ENCODE measurements at places on chromosomes 4 and X.

DNA sequence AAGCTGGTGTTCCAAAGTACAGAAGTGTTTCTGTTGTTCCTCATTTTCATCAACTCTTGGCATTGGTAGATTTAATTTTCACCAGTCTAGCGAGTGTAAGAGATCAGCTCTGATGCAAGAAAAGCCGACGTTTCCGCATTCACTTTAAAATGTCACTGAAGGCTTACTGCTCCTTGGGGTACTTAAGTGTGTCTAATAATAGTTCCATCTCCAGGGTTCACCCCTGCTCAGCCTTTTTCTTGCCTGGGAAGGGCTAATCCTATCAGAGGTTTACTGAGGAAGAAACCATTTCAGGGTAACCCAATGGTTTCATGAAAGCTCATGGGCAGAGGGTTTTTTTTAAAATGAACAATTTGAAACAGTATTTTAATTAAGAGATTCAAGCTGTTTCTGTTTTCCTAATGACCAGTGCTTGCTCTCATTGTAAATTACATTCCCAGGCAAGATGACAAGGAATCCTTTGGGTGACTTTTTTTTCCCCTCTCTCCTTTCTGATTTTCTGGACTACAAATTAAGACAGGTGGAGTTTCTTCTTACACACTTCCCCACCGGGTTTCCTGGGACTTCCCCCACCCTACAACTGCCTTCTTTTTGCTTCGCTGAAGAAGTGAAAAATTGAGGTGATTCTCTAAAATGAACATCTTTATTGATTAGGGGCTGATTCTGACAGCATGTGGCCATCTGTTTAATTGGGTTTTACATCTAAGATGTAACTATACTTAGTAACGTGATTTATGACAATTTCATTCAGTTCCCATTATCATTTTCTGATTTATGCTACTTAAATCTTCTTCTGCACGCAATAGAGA is 78.7 kb upstream of the CBLL2 start:
- no peak for DNase-seq

DNA sequence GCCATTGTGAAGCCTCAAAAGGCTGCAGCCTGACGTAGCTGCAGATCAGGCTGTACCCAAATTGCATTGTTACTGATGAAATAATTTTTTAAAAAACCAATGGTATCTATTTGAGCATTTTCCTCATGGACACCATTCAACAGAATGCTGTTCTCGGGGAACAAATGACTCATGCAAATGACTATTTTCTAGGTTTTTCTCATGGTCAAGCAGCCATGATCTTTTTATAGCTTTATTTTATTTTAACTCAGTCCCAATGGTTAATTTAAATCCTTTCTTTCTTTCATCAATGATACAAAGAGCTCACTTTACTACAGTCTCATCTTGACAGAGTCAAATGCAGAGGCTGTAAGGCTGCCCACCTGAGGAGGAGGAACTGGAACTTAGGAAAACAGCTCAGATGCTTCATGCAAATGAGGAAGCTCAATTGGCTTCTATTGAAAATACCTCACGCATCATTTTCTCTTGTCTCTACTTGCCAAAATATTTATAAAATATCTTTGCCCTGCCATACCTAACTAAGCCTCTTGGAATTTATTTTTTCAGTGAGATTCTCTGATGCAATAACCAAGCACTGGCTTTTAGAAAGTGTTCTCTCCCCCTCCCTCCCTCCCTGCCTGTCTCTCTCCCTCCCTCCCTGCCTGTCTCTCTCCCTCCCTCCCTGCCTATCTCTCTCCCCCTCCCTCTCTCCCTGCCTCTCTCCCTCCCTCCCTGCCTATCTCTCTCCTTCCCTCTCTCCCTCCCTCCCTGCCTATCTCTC is 81.0 kb downstream of the SORBS2 start:
- no peak for DNase-seq

GRCh38 chr4:36417146-36417545 is 135.7 kb downstream of the DTHD1 start:
- no peak for DNase-seq

- DNase-seq, result no peak
These were observed 288.7 kb upstream of the CTSO start for GRCh38 chr4:156242390-156242789.

DNA sequence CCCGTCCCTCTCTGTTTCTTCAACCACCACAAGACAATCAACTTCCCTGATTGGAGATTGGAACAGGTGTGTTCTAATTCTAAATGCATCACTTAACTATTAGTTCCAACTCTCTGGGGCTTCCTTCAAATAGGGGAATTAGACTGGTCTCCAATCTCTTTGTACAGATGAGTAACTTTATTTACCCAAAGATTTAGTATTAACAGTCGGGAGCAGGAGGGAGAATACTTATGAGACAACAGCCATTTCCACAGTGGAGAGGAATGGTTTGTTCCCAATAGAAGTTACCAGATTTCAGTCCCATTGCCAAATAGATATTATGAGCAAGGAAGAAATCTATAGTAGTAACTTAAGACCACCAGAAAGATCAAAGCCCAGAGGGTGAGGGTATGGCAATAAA is 46.2 kb downstream of the CASK start:
- DNase-seq, result no peak

DNA sequence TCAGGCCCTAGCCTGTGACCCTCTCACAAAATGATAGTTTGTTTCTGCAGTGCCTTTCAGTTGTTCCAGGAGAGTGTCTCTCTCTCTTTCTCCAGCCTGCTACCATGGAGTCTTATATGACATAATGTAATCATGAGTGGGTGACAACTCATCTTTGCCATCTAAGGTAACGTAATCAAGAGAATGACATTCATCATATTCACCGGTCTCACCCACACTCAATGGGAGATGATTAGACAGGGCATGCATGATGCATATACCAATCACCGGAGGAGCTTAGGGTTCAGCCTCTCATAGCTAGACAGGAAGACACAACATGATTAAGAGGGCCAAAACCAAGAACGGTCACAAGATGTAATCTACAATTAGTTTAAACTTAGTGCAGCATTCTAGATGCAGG is 97.1 kb upstream of the FAM9B start:
- no peak for DNase-seq

GRCh38 chr4:80053140-80053910 is 19.7 kb downstream of the ANTXR2 start:
- DNase-seq, result no peak

DNA sequence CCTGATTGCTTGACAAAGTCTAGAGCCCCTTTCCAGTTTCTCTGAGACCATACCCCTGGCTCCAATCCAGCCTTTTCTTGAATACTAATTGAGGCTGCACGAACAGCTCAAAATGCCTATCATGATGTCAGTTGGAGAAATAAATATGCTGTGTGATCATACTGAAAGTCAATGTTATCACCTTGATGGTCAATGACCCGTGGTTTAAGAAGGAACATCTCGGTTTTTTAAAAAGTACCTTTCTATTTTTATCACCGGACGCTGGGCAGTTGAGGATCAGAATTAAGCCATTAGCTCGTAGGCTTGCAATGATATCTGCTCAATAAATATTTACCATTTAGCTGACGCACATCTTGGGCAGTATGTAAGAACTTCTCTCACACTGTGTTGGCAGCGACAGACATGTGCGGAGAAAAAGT is 852 bp upstream of the WDR44 start:
- DNase-seq, result no peak

DNA sequence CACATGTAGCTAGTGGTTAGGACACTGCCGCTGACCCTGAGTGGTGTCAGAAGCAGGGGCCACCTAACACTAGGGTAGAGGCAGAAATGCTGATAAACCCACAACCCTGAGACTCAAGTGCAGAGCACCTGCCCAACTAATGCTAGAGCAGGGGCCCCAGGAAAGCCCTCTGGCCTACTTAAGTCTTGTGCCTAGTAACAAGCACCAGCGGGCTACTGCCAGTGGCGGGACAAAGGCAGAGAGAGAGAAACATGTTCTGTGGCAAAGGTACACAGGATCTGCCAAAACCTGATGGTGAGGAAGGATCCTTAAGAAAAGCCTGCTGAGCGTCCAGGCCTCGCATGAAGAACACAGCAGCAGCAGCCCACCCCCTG is 172.4 kb downstream of the PRDM5 start:
- DNase-seq, result no peak

Data from D721Med (cell line).